ENCODE measurements at places on chromosomes 3 and 15.

GRCh38 chr3:139957844-139958243, 22.9 kb downstream of the CLSTN2 start:
- no peak for DNase-seq

DNA sequence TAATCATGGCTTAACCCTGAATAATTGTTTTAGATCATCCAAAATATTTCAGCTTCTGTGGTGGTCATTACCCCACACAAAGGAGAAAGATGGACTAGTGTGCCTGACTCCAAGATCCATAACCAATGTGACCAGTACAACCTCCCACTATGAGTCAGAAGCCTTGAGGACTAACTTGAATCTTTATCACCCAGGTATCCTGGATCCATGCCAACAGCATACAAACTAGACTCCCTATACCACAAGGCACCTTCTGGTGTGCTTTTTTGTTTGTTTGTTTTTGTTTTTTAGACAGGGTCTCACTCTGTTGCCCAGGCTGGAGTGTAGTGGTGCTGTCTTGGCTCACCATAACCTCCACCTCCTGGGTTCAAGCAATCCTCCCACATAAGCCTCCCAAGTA, 317.7 kb downstream of the VPS13C start:
- no peak for DNase-seq

GRCh38 chr3:100114413-100115030, at the start of gene FILIP1L:
FILIP1L (minus strand) TSS chr3:100114501.
- no peak for DNase-seq

- no peak for DNase-seq
These were observed 77.3 kb downstream of the CNTN3 start for GRCh38 chr3:74537164-74537563.

GRCh38 chr15:63948971-63949370, 97.3 kb downstream of the DAPK2 start:
- no peak for DNase-seq

GRCh38 chr3:63654931-63655330, 2.5 kb downstream of the SNTN start:
- no peak for DNase-seq

DNA sequence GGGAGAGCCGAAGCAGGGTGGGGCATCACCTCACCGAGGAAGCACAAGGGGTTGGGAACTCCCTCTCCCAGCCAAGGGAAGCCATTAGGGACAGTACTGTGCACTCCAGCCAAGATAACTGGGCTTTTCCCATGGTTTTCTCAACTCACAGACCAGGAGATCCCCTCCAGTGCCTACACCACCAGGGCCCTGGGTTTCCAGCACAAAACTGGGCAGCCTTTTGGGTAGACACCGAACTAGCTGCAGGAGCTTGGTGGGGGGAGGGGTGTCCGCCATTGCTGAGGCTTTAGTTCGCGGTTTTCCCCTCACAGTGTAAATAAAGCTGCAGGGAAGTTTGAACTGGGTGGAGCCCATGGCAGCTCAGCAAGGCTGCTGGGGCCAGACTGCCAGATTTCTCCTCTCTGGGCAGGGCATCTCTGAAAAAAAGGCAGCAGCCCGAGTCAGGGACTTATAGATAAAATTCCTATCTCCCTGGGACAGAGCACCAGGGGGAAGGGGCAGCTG, 129.6 kb upstream of the LMCD1 start:
- no peak for DNase-seq

GRCh38 chr3:179682426-179683080, 29.7 kb downstream of the USP13 start:
- DNase-seq = no peak

GRCh38 chr15:80476036-80476435, 71.9 kb downstream of the ARNT2 start:
- DNase-seq = no peak

DNA sequence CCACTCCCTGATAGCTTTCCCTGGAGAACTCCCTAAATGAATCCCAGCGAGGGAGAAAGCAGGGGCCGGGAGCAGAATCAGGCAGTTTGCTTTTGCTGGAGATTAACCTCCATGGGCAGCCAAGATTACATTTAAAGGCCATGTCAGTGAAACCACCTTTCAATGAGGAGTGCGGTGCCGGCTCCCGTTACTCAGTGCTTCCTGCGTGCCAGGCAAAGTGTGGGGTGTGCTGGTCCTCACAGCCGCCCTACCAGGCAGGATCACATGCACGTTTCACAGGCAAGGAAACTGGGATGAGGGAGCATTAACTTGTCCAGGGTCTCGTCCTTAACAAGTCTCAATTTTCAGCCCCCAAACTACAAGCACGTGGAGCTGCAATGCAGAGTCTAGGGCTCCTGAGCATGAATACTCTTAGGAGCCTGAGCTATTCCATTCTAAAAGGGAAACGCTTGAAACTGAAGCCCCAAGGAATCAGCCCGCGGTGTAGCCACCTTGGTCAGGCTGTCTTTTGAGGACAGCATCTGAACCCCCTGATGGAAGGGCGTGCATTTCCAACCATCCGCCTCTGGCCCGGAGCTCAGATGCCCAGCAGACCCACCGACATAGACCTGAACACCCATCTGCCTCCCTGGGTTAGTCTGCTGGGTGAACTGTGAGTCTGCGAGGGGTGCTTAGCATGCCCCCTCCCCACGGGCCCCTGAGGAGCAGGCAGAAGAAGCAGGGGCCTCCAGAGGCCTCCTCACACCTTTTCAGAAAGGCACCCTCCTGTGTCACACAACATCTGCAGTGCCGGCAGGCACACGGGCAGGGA, 5.6 kb downstream of the IGDCC3 start:
- DNase-seq = no peak

GRCh38 chr15:52006702-52007340, 12.2 kb upstream of the MAPK6 start:
- DNase-seq = no peak

DNA sequence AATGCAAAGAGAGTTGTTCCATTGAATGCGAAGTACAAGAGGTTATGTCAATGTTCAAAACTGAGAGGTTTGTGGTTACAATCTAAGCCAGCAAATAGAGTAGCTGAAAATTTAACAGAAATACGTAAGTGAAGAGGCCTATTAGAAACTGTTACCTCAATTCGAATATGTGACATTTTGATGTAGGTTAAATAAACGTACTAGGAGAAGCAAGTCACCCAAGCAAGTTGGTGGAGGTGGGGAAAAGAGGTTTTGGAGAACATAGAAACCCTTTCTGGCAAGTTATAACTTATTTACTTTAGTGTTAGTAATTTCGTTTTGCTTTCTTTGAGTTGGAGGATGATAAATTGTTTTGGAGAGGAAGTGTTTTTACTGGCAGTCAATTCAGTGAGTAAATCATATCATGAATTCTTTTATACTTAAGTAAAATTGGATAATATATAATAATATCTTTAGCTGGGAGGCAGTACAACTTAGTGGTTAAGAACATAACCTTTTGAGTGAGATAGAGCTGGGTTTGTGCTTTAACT, 91.2 kb upstream of the NAALADL2 start:
- no peak for DNase-seq

DNA sequence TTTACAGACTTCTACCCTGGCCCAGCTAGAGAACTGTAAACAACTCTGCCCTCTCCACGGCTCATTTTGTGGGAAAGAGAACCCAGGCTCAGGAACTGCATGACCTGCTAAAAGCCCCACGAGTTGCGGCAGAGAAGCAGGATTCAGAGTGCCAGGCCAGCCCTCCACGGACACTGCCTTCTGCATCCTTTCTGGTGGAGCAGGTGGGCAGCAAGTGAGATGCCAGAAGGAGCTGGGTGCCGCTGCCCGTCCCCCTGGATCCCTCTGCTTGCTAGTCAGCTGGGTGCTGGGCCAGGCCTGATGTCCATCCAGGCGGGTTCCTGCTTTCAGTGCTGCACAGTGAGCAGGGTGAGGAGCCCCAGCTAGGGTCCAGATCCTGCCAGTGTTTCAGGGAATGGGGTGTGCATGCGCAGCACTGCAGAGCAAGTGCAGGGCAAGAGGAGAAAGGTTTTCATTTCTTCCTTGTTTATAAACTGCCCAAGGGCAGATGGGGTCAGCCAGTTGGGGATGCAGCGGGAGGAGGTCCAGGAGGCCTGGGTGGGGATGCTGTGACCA, 5.2 kb upstream of the RAB43 start:
- no peak for DNase-seq

GRCh38 chr3:22730701-22731100, 472.4 kb upstream of the UBE2E2 start:
- DNase-seq = no peak

DNA sequence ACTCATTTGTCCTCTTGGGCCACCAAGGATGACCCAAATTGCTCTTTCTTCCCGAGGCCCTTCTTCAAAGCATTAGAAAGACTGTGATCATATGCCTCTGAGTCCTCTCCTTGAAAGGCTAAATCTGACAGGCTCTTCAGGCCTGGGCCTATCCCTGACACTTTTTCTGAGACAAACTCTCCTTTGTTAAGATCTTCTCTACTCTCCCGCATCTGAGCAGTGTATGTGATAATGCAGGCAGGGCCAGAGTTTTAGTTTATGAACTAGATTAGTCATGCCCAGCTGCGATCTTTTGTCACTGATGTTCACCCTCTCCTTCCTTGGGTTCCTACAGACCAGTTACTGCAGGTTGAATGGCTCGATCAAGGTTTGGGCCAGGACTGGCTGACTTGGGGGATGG, 39.2 kb downstream of the MASP1 start:
- no peak for DNase-seq

- DNase-seq = no peak
These were observed 147.8 kb downstream of the PLCL2 start for GRCh38 chr3:17032407-17033034.

DNA sequence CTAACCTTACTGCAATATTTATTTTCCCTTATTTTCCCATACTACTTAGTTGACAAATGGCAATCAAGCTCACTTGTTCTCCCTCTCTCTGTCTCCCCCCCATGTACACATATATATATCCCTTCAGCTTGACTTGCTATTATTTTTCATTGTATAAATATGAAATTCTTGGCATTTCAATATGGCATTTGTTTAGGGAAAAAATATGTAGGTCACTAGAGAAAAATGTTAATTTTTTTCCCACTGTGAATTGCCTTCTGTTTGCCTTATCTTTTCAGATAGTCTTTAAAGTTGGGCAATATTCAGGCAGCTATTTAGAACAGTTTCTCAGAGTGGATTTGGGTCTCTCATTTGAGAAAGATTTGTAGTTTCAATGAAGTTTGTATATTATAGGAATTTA, 62.8 kb upstream of the UTS2B start:
- DNase-seq = no peak

DNA sequence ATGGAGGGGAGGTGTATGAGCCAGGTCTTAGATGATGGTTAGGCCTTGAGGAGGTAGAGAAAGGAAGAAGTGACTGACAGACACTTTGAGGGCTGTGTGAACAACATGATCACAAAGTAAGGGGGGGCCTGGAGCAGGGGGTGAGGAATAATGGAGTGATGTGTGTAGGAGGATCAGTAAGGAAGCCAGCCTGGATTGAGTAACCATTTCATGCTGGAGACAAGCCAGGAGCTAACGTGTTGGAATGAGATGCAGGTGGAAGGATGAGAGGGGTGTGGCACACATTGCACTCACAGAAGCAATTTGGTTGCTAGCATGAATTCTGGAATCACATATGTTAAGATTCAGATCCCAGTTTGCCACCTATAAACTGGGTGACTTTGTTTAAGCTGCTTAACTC, 65.5 kb downstream of the BBX start:
- DNase-seq = no peak

DNA sequence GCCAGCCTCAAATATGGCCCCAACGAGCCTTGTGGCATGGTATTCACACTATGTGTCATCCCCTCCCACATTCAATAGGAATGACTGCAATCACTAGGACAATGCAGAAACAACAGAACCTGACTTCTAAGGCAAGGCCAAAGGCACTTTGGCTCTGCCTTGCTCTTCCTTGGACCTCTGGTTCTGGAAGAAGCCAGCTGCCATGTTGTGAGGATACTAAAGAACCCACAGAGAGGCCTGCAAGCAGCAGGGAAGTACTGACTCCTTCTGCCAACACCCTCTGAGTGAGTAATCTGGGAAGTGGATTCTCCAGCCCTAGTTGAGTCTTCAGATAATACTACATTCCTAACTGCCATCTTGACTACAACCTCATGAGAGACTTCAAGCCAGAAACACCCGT, 64.7 kb downstream of the ADAMTS9 start:
- DNase-seq = no peak

DNA sequence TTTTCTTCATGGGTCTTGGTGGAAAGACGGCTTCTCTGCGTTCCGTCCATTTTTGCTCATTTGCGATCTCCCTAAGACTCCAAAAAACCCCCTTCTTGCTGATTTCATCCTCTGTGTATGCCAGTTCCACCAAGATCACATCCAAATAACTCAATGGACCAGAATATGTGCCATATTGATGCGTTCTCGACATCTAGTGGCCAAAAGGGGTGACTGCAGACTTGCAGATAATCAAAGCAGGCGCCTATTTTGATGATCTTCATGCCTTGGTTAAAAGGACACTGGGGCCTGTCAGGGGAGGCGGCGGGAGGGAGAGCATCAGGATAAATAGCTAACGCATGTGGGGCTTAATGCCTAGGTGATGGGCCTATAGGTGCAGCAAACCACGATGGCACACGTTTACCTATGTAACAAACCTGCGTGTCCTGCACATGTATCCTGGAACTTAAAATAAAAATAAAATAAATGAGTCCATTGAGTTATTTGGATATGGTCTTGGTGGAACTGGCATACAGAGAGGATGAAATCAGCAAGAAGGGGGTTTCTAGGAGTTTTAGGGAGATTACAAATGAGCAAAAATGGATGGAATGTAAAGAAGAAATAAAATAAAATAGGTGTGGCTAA, 104.2 kb upstream of the RAD18 start:
- DNase-seq = no peak

DNA sequence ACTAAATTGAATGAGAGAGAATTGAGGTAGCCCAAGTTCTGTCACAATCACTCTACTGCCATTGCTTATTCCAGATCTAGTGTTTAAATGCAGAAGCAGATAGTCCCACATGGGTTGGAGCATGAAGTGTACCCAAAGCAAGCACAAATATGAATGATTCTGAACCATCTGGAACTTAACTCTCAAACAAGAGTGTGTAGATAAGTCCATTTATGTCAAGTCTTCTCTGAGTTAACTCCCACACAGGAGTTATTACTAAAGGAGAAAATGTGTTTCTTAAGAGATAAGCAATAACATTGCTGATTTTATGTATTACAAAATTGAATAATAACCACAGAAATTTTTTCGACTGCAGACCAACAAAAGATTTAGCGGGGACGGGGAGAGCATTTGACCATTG, 33.6 kb downstream of the PAQR9 start:
- no peak for DNase-seq

DNA sequence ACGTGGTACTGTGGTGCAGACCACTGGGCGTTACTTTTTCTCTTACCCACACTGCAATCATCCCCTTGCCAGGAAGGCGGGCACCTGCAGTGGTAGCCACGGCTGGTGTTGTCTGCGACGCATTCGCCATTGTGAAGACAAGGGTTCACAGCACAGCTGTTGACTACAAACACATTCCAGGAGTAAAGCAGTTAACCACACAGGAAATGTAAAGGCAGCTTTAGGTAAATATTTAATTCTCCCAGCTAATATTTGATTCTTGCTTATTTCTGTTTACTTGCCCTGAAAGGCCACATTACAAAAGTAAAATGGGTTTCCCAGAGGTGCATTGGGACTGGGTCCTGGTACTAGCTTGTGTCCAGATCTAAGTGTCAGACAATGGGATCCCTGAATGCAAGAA, 45.4 kb downstream of the HEG1 start:
- DNase-seq = no peak

- DNase-seq = peak; percentile 99
These were observed 850.0 kb downstream of the CADM2 start for GRCh38 chr3:85808755-85809154.

GRCh38 chr3:34793057-34793456, 846.3 kb upstream of the ARPP21 start:
- no peak for DNase-seq

- DNase-seq = no peak
These were observed 175.5 kb downstream of the CFAP20DC start for GRCh38 chr3:58874248-58874741.
